ENCODE measurements at places on chromosomes 12 and 14.

DNA sequence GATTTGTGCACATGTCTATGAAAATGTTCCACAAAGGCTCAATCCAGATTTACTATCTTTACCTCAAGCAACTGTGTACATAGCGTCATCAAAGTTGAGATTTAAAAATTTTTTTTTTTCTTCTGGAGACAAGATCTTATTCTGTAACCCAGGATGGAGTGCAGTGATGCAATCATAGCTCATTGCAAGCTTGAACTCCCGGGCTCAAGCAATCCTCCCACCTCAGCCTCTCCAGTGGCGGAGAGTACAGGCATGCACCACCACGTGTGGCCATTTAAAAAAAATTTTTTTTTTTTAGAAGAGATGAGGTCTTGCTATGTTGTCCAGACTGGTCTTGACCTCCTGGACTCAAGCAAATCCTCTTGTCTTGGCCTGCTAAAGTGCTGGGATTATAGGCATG lies 2.3 kb downstream of the COCH start:
- DNase-seq = no peak

GRCh38 chr12:1935700-1936378 lies 17.4 kb upstream of the CACNA2D4 start:
- DNase-seq = no peak

GRCh38 chr14:38279572-38279971 lies 23.7 kb upstream of the CLEC14A start:
- no peak for DNase-seq

GRCh38 chr14:32211068-32211404 lies 8.0 kb upstream of the RNU6-8 start:
- DNase-seq = no peak

GRCh38 chr12:2075508-2076195 lies 22.9 kb downstream of the CACNA1C start:
- no peak for DNase-seq
